ENCODE measurements at places on chromosomes 4 and X.

GRCh38 chr4:87555773-87556619 lies 26.8 kb upstream of the SPARCL1 start:
- DNase-seq, result no peak

DNA sequence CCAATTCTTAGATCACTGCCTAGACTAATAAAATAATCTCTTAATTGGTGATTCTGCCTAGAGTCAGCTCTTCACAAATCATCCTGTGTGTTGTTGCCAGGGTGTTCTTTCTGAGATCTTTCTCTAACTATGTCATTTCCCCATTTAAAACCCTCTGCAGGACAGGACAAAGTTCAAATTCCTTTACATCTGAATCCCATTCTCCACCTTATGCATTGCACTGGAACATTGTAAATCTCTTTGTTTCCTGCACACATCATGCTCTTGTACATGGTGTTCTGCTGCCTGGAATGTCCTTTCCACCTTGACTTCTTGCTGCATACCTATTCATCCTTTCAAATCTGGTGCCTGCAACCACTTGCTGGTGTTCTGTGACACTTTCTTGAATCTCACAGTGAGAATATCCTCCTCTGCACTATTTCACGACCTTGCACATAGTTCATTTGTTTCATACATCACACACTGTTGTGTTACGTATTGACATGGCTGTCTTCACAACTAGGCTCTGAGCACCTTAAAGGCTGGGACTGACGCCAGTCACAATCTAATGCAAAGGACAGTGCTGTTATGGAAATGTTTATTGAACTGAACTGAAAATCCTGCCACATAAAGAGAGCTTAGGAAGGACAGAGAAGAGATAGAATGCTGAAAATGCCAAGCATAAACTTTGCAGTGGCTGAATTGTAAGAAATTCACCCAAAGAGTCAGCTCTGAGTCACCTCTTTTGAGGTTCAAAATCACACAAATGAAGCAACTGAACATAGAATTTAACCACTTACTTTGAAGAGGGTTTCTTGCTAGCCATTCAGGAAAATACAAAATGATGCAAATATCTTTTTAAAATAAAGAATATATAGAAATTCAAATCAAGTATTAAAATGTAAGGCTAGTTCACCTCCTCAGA lies 26.4 kb upstream of the SMIM14 start:
- no peak for DNase-seq

DNA sequence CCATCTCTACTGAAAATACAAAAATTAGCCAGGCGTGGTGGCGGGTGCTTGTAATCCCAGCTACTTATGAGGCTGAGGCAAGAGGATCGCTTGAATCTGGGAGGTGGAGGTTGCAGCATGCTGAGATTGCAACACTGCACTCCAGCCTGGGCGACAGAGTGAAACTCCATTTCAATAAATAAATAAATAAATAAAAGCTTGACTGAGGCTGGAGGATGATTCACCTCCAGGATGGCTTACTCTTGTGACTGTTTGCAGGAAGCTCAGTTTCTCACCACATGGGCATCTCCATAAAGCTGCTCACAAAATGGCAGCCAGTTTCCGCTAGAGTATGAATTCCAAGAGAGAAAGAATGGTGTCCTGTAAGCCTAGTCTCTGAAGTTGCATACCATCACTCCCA lies 191.7 kb upstream of the EDNRA start:
- DNase-seq, result no peak

DNA sequence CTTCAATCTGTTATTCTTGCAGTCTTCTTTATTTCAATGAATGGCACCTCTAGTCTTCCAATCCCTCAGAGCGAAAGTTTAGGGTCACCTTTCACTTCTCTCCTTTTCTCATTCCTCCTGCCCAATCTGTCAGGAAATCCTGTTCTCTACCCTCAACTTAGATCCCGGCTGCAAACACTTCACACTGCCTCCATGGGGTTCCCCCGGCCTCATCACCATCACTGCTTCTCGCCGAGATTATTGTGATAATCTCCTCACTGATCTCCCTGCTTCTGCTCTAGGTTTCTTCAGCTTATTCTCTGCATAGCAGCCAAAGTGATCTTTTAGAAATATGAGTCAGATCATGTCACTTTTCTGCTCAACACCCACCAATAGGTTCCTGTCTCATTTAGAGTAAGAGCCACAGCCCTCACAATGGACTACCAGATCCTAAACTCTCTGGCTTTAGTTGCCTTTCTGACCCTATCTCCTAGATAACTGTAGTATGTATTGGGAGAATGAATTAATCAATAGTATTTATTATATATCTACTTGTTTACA lies 43.6 kb upstream of the TBC1D9 start:
- no peak for DNase-seq

DNA sequence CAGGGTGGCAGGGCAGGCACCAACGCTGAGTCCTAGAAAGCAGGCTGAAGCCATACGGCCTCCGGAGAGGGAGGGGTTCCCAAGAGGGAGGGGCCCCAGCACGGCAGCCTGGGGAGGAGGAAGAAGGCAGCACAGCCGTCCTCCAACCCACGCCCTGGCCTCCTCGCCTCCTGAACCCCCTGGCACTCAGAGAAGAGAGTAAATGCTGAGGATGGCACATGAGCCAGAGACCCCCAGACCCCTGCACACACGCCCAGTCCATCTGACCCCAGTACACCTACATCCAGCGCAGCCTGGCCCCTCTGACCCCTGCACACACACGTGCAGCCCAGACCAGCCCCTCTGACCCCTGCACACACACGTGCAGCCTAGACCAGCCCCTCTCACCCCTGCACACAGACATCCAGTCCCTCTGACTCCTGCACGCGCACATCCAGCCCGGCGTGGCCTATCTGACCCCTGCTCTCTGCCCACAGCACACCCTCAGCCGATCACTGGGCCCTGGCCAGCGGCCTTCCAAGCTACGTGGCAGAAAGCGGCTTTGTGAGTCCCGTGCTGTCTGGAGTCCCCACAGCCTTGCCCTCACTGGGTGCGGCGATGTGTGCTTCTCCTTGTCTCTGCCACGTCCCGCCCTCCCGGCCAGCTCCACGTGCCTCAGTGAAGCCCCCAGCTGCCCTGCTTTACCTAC lies 18.5 kb downstream of the ATP5ME start:
- DNase-seq, result no peak

DNA sequence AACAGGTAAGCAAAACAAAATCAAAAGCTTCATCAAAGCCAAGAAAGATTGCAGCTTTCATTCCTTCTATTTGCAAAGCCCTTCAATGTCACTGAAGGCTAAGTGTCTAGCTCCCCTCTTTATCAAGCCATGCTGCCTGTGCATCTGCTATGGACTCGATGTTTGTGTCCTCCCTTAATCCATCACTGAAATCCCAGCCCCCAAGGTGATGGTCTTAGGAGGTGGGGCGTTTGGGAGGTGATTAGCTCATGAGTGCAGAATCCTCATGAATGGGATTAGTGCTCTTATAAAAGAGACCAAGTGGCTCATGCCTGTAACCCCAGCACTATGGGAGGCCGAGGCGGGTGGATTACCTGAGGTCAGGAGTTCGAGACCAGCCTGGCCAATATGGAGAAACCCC lies 6.9 kb upstream of the TRIM2 start:
- DNase-seq, result no peak

DNA sequence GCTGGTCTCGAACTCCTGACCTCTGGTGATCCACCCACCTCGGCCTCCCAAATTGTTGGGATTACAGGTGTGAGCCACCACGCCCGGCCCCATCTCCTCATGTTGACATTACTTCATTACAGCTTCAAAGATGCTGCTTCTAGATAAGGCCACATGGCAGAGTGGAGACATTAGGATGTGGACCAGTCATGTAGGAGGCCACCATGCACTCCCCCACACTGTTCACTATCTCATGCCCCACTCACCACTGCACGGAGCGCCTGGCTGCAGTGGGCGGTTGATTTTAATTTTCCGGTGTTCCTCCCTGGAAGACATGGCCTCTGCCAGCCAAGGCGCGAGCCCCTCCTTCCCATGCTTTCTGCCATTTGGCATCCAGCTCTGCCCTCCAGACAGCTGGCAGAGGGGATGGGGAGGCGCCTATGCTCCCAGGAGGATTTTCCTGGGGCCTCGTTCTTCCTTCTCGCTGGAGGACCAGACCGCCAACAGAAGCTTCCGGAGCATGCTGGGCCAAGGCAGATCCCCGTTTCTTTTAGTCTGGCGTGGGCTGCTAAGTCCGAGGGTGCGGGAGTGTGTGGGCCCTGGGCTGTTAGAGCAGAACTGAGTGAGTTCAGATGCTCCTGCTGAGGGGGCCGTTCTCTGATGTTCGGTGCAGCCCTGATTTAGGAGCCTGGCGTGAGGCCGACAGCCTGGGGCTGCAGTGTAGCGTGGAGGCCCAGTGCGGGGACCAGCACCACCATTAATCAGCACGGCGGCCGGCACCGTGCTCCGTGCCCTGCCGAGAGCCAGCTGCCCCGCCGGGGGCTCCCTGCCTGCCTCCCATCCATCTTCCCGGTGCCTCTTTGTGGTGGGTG lies 93.1 kb downstream of the SORCS2 start:
- peak; percentile 43 for DNase-seq

GRCh38 chr4:16119981-16120380 lies 36.2 kb upstream of the PROM1 start:
- DNase-seq, result no peak

DNA sequence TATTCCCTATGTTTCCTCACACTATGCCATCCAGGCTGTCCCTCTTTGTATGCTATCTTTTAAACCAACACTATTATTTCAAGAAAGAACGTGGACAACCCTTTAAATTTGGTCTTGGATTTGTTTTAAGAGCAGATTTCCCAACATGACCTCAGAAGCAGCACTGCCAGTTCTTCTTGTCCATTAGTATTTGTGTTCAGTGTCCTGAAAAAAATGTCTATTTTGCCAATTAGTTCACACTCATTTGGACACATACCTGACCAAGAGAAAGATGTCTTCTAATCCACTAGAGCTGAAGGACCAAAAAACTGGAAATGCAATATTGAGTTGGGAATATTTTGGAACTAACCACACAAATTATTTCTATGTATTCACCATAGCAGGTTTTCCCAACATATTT lies 223.2 kb upstream of the CNKSR2 start:
- DNase-seq, result peak; percentile 83

DNA sequence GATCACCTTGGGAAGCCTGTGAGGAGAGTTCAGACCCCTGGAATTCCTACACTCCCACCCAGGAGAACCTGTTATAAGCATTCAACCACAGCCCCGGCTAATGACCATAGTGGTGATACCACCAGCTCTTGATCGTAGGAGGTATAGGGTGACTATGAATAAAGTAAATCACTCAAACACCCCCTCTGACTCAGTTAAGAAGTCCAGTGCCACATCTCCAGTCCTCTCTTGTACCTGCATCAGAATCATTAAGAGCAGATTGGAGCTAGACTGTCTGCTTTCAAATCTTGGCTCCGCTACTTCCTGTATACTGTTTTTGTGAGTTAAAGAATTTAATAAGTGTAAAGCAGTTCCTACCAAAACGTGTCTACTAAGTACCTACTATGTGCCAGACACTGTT lies 565.1 kb upstream of the DIPK2B start:
- DNase-seq, result no peak

DNA sequence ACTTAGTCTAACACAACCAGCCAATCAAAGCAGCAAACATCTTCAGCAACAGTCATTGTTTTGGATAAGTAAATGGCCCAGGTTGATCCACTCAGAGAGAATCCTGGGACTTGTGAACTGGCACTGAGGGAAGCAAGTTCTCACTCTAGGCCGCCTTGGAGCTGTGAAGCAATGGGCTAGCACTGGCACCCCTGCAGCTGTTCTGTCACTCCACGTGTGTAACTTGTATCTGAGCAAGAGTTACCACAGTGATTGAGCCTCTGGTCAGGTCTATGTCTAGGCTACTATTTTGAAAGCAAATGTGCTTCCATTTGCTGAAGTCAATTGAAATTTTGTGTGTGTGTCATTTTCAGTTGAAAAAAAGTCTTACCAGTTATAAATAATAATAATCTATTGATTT lies 57.2 kb upstream of the HS3ST1 start:
- DNase-seq, result no peak

DNA sequence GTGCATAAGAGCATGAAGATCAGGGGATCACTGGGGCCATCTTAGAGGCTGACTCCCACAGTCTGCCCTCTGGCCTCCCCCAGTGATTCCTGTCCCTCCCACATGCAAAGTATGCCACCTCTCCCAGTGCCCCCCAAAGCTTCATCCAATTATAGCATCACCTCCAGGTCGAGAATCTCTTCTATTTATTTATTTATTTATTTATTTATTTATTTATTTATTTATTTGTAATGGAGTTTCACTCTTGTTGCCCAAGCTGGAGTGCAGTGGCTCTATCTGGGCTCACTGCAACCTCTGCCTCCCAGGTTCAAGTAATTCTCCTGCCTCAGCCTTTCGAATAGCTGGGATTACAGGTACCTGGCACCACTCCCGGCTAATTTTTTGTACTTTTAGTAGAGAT lies 50.1 kb downstream of the BCORL1 start:
- no peak for DNase-seq

DNA sequence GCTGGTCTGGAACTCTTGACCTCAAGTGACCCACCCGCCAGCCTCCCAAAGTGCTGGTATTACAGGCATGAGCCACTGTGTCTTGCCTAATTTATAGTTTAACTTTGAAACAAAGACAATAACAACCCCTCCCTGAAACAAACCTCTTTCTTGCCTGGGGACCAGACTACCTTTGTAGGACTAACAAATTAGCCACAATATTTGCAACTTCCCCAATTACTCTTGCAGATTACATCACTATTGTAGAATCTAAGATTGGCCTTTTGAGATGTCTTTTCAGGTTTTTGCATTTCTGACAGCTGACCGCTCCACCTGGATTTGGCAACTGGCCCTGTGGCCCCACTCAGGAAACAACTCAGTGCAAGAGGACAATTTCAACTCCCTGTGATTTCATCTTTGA lies 84.8 kb downstream of the AKAP4 start:
- no peak for DNase-seq
